Choroid plexus epithelial cell (primary cell): ENCODE measurements at places on chromosomes 7 and 10.

- no peak for DNase-seq
Observed at GRCh38 chr10:28822719-28823464, 145.6 kb downstream of the BAMBI start.

GRCh38 chr10:33298110-33298509 is 36.4 kb downstream of the NRP1 start:
- no peak for DNase-seq

GRCh38 chr10:13074563-13075451 is 25.2 kb upstream of the OPTN start:
- DNase-seq: peak; percentile 81

DNA sequence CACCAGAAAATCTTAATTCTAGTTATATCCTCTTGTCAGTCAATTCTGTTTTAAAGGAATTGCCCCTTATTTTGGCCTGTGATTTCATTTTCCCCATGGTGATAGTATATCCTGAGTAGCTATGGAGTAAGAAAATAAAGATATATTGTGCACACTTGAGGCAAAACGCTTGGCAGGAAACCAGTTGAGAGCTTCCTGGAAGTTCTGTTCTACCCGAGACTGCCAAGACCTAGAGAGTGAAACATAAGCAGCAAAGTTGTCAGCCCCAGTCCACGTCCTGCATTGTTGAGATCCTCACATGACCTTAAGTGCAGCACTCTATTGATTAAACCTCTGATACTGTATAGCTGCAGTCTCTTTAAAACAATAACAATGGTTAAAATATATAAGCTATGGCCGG is 235.2 kb downstream of the CDC14C start:
- DNase-seq: no peak

DNA sequence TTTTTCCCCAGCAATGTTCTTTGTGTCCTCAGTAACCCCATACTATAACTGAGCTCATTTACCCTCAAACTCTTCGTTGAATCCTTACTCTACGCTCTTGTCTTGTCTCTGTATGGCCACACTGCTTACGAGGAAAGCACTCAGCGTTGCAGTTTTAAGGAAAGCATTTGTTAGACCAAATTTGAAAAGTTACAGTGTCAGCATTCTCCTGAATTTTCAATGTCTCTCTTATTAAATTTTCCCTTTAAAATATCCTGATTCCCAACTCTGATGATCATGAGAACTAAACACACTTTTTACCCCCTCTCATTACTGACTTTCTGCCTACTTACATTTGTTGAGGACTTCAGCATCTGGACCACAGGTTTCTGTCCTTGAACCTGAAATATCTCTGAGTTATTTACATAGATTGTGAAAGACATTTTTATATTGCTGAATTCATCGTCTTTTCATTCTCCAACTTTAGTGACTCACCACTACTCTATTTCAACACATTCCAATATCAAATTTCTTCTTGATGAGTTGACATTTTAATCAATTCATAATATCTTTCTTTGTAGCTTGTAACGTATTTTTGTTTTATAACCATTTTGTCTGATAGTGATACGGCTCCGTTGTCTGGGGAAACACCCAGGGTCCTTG is 19.8 kb upstream of the VWDE start:
- peak; percentile 77 for DNase-seq
